ENCODE measurements at places on chromosomes 5 and 9. TPM values are rescaled to one million over a fixed set of nuclear protein-coding genes. Genes with fewer than 3 reads are reported as not detected.

- no peaks in the 10 kb centered on the region for H3K4me1 ChIP-seq
- no peak overlapping the region for H3K4me3 ChIP-seq
- no peak for DNase-seq
- no peaks in the 10 kb centered on the region for H3K36me3 ChIP-seq
Observed at GRCh38 chr5:108654051-108654450, 93.6 kb upstream of the FER start.

DNA sequence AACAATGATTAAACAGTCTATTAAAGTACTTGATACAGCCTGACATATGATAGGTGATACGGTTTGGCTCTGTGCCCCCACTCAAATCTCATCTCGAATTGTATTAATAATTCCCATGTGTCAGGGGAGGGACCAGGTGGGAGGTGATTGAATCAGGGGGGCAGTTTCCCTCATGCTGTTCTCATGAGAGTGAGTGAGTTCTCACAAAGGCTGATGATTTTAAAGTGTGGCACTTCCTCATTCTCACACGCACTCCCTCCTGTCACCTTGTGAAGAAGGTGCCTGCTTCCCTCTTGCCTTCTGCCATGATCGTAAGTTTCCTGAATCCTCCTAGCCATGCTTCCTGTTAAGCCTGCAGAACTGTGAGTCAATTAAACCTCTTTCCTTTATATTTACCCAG, 40.1 kb upstream of the TARS1 start:
- no peak for DNase-seq
- no peaks in the 10 kb centered on the region for H3K27me3 ChIP-seq
- H3K27ac ChIP-seq: no peak overlapping the region
- no peak overlapping the region for H3K4me3 ChIP-seq

DNA sequence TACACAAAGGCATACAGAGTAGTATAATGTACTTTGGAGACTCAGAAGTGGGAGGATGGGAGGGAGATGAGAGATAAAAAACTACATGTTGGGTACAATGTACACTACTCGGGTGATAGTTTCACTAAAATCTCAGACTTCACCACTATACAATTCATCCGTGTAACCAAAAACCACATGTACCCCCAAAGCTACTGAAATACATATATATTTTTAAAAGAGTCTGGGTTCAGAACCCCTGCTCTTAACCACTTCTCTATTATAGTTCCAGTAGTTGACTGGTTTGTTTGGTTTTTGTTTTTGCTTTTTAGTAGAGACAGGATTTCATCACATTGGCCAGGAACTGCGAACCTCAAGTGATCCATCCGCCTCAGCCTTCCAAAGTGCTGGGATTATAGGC, 22.6 kb downstream of the SGTB start:
- H3K27ac ChIP-seq: no peak overlapping the region
- H3K36me3 ChIP-seq: no peaks in the 10 kb centered on the region
- no peak overlapping the region for H3K4me3 ChIP-seq
- H3K27me3 ChIP-seq: no peaks in the 10 kb centered on the region
- no peaks in the 10 kb centered on the region for H3K4me1 ChIP-seq

DNA sequence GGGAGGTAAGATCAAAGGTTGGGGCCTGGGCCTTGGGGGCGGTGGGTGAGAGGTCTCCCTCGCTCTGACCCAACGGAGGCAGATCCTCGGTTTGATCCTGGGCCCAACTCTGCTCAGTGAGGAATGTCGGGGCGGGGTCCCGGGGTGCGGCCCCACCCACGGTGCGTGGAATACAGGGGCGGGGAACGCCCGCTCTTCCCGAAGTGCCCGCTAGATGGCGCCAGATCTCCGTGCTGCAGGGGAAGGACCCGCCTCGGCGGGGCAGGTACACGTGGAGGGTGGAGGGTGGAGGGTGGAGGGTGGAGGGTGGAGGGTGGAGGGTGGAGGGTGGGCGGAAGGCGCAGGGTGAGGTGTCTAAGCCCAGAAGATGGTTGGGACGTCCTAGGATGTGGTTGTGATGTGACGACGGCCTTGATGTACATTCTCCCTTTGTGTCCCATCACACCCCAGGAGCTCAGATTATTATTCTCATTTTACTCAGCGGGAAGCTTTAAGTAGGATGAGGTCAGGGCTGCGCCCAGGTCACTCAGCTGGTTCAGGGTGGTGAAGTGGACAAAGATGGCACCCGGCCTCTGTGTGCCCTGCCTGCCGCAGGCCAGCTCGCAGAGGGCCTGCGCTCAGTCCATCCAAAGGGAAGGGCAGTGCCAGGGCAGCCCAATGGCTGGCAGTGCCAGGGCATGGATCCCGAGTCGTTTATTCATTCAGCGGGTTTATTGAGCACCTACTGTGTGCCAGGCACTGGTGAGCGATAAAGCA, 9.4 kb upstream of the RPS14 start:
- peaks cover 10% of the 10 kb centered on the region for H3K4me1 ChIP-seq
- no peak for DNase-seq
- H3K36me3 ChIP-seq: no peaks in the 10 kb centered on the region

GRCh38 chr5:34487159-34487879, 168.8 kb upstream of the RAI14 start:
- DNase-seq: no peak
- H3K27ac ChIP-seq: peak overlapping the region; percentile 26
- H3K4me3 ChIP-seq: no peak overlapping the region
- peaks cover 25% of the 10 kb centered on the region for H3K4me1 ChIP-seq
- H3K36me3 ChIP-seq: no peaks in the 10 kb centered on the region

DNA sequence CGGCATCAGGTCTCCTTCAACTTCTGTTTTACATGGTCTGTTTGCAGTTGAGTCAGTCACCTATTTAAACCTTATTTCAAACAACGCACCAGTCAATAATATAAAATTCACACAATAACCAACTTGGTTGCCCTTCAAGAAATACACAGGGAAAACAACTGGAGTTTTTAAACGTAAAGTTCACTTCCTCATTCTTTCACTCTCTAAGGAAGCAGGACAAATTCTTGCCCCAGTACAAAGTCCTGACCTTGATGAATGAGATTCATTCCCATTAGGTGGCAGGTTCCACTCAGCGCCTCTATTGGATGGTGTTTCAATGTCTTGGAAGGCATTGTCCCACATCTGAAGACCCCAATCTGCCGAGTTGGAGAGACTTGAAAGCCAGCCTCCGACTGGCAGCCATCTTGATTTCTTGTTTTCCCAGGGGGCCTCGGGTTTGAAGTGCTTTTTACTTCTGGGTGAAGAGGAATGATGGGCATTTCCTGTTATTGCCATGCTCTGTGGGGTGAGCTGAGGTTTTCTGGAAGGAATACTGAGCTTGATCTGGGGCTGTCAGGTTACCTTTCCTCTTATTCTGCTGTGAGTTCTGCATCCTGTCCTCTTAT, 105.0 kb downstream of the ACER2 start:
- H3K4me3 ChIP-seq: no peak overlapping the region
- H3K27me3 ChIP-seq: no peaks in the 10 kb centered on the region
- H3K36me3 ChIP-seq: no peaks in the 10 kb centered on the region

GRCh38 chr5:172659909-172660628, 19.0 kb downstream of the NEURL1B start:
- peak overlapping the region; percentile 86 for H3K27ac ChIP-seq
- H3K4me3 ChIP-seq: no peak overlapping the region
- H3K27me3 ChIP-seq: no peaks in the 10 kb centered on the region
- no peaks in the 10 kb centered on the region for H3K36me3 ChIP-seq
- DNase-seq: no peak

GRCh38 chr5:115429345-115429940, 115.1 kb downstream of the FEM1C start:
- no peaks in the 10 kb centered on the region for H3K27me3 ChIP-seq
- DNase-seq: no peak
- peaks cover 6% of the 10 kb centered on the region for H3K4me1 ChIP-seq
- H3K36me3 ChIP-seq: no peaks in the 10 kb centered on the region

GRCh38 chr9:126692041-126692758, 78.5 kb downstream of the LMX1B start:
- H3K27ac ChIP-seq: no peak overlapping the region
- H3K36me3 ChIP-seq: no peaks in the 10 kb centered on the region
- no peak for DNase-seq

GRCh38 chr9:117464941-117465616, 50.2 kb upstream of the ASTN2 start:
- no peak for DNase-seq
- no peaks in the 10 kb centered on the region for H3K4me1 ChIP-seq
- H3K4me3 ChIP-seq: no peak overlapping the region
- no peaks in the 10 kb centered on the region for H3K36me3 ChIP-seq
- no peaks in the 10 kb centered on the region for H3K27me3 ChIP-seq

- no peaks in the 10 kb centered on the region for H3K27me3 ChIP-seq
- peaks cover 45% of the 10 kb centered on the region for H3K4me1 ChIP-seq
- DNase-seq: no peak
- H3K4me3 ChIP-seq: no peak overlapping the region
- peak overlapping the region; percentile 43 for H3K27ac ChIP-seq
- H3K36me3 ChIP-seq: no peaks in the 10 kb centered on the region
Observed at GRCh38 chr5:67878933-67879332, 336.6 kb upstream of the PIK3R1 start.

- H3K4me3 ChIP-seq: no peak overlapping the region
- no peak overlapping the region for H3K27ac ChIP-seq
- no peaks in the 10 kb centered on the region for H3K27me3 ChIP-seq
Observed at GRCh38 chr5:167710444-167711073, 580.9 kb upstream of the WWC1 start.

DNA sequence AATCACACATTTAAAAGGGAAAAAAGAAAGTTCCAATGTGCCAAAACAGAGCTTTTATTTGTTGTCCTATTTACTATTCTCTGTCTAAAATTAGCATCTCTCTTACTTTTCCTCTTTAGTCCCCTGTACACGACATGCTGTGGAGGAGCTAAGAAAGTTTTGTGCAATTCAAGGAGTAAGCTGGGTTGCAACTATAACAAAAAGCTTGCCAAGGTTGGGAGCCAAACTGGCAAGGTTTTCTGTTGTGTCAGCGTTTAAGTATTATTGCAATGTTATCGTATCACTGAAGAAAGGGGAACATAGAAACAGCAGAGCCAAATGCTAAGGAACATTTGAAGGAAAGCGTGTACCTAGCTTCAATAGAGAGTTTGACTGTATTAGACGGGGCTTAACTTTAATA, 680.8 kb downstream of the CETN3 start:
- no peak overlapping the region for H3K4me3 ChIP-seq
- H3K4me1 ChIP-seq: no peaks in the 10 kb centered on the region
- H3K27me3 ChIP-seq: no peaks in the 10 kb centered on the region
- H3K27ac ChIP-seq: no peak overlapping the region
- H3K36me3 ChIP-seq: no peaks in the 10 kb centered on the region
- DNase-seq: no peak

- peaks cover 5% of the 10 kb centered on the region for H3K4me1 ChIP-seq
- no peak for DNase-seq
- H3K27ac ChIP-seq: no peak overlapping the region
- peaks cover 59% of the 10 kb centered on the region for H3K36me3 ChIP-seq
- no peaks in the 10 kb centered on the region for H3K27me3 ChIP-seq
Observed at GRCh38 chr9:137759649-137760321, 117.8 kb upstream of the CACNA1B start.

GRCh38 chr5:179874536-179875292, 16.1 kb upstream of the MRNIP start:
- no peak for DNase-seq
- no peak overlapping the region for H3K27ac ChIP-seq
- H3K36me3 ChIP-seq: peaks cover 75% of the 10 kb centered on the region
- no peaks in the 10 kb centered on the region for H3K27me3 ChIP-seq

GRCh38 chr9:135502873-135503321, 2.4 kb downstream of the MRPS2 start:
- no peaks in the 10 kb centered on the region for H3K36me3 ChIP-seq
- DNase-seq: no peak
- no peak overlapping the region for H3K4me3 ChIP-seq
- H3K4me1 ChIP-seq: peaks cover 24% of the 10 kb centered on the region
- H3K27me3 ChIP-seq: no peaks in the 10 kb centered on the region

DNA sequence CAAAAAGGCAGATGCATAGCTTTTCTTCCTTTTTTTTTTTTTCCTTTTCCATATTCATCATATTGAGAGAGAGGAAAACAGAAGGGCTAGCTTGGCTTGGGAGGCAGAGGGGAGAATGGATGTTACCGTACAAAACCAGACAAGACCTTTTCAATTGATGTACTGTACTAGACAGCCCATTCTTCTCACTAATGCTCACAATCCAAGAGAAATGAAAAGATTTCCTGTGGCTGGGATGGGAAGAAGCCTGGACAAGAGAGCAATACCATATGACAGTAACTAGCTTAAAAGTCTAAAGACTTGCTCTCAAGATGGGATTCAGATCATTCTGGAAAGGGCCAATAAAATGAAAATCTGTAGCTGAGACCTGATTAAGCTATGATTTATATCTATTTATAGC, 3.4 kb downstream of the CEMIP2 start:
- peaks cover 55% of the 10 kb centered on the region for H3K4me1 ChIP-seq
- no peak for DNase-seq
- no peaks in the 10 kb centered on the region for H3K27me3 ChIP-seq
- no peak overlapping the region for H3K4me3 ChIP-seq
- H3K36me3 ChIP-seq: no peaks in the 10 kb centered on the region

Gene SOHLH1
- not detected for total RNA-seq

Gene UBE2R2
- total RNA-seq: 20.4 TPM

Gene TOR4A
- 13.0 TPM for total RNA-seq

Gene VAV2
- 8.3 TPM for total RNA-seq

Gene WDR38
- total RNA-seq: not detected

Gene THBS4
- 0.98 TPM for total RNA-seq

Gene CFAP77
- not detected for total RNA-seq
